ENCODE measurements at places on chromosomes 5 and 9.

DNA sequence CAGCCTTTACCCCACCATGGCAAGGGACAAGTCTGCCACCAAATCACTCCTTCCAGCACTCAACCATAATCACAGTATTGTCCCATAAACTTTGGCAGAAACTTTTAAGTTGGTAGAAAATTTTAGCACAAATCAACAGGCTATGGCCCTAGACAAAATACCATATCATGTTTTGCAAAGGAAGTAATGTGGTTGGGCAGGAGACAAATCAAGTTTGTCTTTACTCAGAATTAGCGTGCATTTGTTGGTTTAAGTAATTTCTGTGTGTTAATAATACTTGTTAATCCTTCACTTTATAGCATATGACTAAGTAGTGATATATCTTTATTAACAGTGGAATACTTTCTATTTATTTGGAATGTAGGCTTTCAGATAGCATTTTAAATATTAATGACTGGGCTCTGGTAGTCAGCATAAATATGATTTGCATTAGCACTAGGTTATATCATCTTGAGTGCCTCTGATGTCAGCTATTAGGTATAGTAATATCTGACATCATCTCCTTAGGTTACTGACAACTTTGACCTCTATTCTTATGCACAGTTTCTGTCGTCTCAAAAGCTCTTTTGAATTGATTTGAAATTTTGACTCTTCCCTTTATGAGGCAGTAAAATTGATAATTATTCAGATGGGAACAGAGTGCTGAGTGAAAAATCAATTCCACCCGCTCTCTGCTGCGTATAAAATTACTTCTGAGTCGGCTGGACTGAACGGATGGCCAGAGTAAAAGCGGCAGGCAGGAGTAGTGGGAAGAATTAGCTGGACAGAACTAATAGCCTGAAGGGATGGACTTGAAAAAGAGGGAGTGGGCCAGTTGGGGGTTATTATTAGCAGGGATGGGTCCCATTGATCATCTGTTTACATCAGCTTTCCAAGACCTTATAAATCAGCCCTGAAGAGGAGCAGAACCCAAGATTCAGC lies 40.1 kb upstream of the TLX3 start:
- no peak for DNase-seq

DNA sequence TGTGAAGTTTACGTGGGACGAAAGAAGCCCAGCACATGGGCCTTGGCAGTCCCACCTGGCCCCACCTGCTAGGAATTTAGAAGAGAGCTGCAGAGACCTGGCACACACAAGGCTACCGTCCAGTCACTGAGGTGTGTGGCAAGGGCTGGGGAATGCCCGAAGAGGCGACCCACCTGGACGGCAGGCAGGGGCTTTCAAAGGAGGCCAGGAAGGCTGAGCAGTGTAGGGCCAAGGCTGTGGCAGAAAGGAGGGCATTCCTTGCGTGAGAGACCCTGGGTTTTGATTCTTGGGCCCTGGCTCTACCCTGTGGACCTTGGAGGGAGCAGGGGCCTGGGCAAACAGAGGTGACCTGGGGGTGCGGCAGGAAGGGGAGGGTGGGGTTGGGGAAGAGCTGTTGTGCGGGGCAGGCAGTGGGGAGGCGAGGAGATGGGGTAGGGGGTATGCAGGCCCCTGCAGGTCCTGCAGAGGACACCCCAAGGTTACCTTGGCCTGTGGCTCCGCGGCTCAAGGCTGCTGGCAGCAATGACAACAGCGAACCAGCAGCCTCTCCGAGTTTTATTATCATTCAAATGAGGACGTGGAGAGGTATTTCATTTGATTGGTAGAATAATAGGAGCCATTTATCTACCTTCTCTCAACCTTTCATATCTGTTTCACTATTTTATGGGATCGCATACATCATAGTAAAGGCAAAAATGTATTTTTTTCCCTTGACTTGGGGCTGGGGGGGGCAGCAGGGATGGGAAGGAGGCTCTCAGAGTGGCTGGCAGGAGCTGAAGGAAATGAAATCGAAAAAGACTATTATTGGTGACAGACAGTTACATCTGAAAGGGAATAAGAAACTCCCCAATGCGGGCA lies 24.8 kb downstream of the TSPAN17 start:
- DNase-seq, result no peak

- no peak for DNase-seq
Observed at GRCh38 chr9:136437839-136438547, 1.7 kb downstream of the INPP5E start.

DNA sequence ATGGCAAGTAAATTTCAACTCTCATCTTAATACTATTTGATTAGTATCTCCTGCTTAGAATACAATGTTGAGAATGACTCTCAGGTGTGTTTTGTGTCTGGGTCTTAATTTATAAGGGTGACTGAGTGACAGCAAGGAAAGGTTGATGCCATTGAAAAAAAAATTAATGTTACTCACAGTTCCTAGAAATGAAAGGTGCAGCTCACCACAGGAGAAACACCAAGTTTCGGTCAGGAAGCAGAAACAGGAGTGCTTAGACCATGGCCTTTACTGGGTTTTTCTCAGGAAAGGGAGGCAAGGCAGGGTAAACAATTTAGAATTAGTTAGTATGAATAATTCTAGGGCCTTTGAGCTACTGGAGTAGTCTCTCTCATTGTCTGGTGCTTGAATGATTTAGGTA lies 159.2 kb upstream of the C9orf72 start:
- no peak for DNase-seq

DNA sequence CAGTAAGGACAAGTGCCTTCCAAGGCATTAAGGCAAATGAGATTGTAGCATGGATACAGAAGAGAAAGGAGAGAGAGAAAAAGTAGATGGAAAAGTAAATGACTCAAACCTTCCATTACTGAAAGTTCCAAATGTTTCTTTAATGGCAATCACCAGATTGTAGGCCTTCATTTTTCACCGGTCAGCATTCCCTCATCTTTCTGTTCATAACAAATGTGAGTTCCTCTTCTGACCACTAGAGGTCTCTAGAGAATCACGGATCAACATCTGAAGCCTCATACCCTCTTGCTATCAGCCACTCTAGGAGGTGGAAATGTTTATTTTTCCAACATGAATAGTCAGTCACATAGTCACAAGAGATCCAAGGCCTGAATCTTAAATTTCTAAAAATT lies 73.6 kb upstream of the RPS23 start:
- peak; percentile 54 for DNase-seq

DNA sequence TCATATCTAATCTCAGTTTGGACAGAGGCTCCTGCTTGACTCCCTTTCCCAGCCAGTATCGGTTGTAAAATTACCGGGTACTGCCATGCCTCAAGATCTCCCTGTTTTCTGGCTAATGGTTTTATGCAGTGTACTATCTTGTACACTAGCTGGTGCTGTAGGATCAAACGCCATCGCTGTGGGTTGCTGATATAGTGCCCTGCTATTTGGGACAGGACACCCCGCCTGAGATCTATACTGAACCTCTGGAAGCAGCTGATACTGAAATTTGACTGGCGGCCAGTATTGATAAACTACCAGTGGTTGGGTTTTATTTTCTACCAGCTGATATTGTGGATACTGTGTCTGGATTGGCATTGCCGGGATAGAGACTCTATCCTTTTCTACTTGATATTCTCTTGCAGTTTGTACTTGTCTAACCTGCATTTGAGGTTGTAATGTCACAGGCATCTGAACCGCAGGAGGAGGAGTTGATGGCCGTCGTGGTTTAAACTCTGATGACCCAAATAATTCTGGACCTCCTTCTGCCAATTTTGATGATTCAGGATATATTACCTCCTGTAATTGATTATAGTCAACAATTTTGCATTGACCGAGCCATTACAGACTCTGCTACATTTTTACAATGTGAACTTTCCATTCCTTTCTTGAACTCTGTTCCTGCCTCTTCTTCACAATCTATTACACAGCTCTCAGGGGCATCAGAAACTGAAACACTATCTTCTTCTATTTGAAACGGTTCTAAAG lies 112.5 kb upstream of the LARP1 start:
- no peak for DNase-seq

DNA sequence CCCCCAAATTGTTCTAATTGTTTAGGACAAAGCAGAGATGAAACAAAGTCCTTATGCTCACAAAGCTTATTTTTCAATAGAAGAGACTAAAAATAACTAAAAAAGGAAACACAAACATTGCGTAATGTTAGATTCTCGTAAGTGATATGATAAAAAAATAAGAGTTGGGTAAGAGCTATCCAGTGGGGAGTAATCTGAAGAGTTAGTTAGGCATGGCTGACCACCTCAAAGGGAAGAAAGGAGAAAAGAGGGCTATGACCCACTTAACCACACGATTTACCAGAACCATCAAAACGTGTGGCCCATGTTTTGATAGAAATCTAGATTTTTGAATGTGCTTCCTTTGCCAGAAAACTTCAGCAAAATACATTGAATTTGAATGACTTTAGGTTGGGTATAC lies 1296.8 kb upstream of the NUDT12 start:
- no peak for DNase-seq

DNA sequence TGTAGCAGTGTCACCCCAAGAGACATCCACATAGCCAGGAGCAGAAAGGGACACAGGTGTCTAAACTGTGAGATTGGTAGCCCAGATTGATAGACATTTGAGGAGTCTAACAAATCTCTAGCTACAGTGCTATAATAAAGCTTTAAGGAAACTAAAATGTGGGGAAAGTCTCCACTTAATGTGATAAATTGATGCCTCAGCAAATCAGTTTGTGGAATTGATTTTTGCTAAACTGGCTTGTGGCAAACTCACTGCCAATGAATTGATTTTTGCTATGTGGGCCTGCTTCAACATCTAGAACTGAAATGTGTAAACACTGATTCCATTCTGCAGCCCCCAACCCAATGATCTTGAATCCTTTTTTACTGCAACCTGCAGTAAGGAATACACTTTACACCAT lies 16.8 kb upstream of the MAP3K1 start:
- DNase-seq, result no peak

GRCh38 chr5:53508125-53508524 lies 27.7 kb downstream of the FST start:
- no peak for DNase-seq

DNA sequence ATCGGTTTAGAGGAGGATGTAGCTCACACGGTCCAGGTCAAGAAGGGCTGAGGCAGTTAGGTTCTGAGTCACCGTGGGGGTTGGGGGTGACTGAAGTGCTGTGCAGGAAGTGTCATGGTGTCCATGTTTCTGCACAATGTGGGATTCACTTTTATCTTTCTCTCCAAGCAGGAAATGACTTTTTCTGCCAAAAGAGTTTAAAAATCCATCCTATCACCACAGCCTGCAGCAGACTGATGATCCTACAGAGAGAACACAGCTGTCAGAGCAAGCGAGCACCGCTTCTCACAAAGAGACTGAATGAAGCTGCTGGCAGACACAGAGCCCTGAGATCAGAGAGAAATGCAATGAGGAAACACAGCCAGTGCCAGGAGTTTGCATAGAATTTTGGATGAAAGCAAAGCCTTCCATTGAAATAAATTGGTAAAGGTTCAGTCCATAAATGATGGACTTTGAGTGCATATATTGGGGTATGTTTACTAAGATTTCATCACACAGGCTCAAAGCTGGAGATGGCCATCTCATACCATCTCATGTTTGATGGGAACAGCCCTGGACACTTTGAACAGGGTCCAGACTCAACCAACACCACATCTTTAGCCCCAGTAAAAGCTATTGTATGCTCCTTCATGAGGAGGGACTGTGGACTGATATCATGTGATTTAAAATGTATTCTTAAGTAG lies 213.9 kb upstream of the FBXL7 start:
- DNase-seq, result no peak

- peak; percentile 40 for DNase-seq
Observed at GRCh38 chr9:133609311-133610098, at the start of gene FAM163B. TSS of gene FAM163B (minus strand) at chr9:133609389. CDS start at chr9:133580223, 29,166 bp downstream.

GRCh38 chr5:135376961-135377624 lies 21.9 kb downstream of the MACROH2A1 start:
- no peak for DNase-seq
